ENCODE measurements at places on chromosomes 4 and X. TPM values are rescaled to one million over a fixed set of nuclear protein-coding genes. Genes with fewer than 3 reads are reported as not detected.

- H3K27ac ChIP-seq: no peak overlapping the region
- H3K36me3 ChIP-seq: no peaks in the 10 kb centered on the region
- DNase-seq: no peak
- no peaks in the 10 kb centered on the region for H3K4me1 ChIP-seq
These were observed 11.1 kb upstream of the NAT8L start for GRCh38 chr4:2047781-2048581.

GRCh38 chrX:39817754-39818470, 279.8 kb downstream of the BCOR start:
- DNase-seq: no peak
- no peak overlapping the region for H3K4me3 ChIP-seq
- H3K36me3 ChIP-seq: no peaks in the 10 kb centered on the region
- H3K4me1 ChIP-seq: peaks cover 11% of the 10 kb centered on the region

- H3K27me3 ChIP-seq: no peaks in the 10 kb centered on the region
- H3K36me3 ChIP-seq: no peaks in the 10 kb centered on the region
- no peak overlapping the region for H3K27ac ChIP-seq
- H3K4me1 ChIP-seq: peaks cover 5% of the 10 kb centered on the region
- H3K4me3 ChIP-seq: no peak overlapping the region
These were observed 226.6 kb downstream of the NSUN7 start for GRCh38 chr4:40976343-40976742.

GASK1B gene
- 23.6 TPM for total RNA-seq

TMEM271 gene
- not detected for total RNA-seq
